ENCODE measurements at places on chromosomes 7 and 10. TPM values are rescaled to one million over a fixed set of nuclear protein-coding genes. Genes with fewer than 3 reads are reported as not detected.

The DGKI gene
- not detected for total RNA-seq

The EEF1AKMT2 gene
- total RNA-seq: 19.6 TPM

The EPO gene
- total RNA-seq: not detected

The TMEM139 gene
- total RNA-seq: 151 TPM

The FLNC gene
- total RNA-seq: 23.1 TPM

The SLC13A4 gene
- not detected for total RNA-seq

The RAB19 gene
- total RNA-seq: 7.4 TPM

The ITIH2 gene
- not detected for total RNA-seq

The EZH2 gene
- 7.4 TPM for total RNA-seq

The ACSL5 gene
- 417 TPM for total RNA-seq

The PYROXD2 gene
- 7.0 TPM for total RNA-seq

The AASS gene
- total RNA-seq: 10.1 TPM

The TRIM73 gene
- 12.1 TPM for total RNA-seq

- DNase-seq: no peak
Measured at GRCh38 chr10:12250181-12250580, 54.2 kb downstream of the CDC123 start.

GRCh38 chr7:121069346-121070100, 81.0 kb downstream of the CPED1 start:
- no peak for DNase-seq

DNA sequence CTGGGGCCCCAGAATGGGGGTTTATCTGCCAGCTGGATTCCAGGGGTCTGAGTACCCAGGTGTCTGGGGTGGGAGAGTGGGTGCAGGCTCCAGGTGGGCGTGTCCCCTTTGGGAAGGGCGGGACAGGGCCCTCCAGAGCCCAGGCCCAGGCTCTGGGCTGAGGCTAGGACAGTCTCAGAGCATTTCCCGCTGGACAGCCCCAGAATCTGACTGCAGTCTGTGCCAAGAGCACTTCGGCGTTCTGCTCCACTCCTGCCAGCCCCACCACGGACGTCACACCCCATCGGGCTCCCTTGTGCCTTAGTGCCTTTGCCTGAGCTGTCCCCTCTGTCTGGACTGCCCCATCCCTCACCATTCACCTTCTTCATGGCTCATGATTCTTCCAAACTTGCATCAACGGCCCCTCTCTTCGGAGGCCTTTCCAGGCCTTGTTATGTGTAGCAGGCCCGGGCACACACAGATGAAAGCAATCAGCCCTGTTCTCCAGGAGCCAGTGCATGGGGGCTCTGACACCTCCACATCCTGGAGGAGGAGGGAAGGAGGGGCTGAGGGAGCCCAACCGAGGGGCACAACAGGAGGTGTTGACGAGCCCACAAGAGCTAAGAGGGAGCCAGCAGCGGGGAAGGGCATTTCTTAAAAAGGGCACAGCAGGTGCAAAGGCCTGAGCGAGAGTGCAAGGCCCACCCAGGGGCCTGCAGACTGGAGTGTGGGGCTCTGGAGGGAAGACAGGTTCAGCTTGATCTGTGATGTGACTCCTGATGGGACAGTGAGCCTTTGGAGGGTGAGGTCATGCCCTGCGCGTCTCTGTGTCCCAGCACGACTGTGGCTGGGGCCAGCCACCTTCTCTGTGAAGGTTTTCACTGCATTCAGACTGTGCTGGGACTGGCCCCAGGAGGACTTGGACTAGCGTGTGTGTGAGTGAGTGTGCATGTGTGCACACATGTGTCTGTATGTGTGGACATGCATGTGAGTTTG, 41.7 kb downstream of the GTF2IRD1 start:
- no peak for DNase-seq

DNA sequence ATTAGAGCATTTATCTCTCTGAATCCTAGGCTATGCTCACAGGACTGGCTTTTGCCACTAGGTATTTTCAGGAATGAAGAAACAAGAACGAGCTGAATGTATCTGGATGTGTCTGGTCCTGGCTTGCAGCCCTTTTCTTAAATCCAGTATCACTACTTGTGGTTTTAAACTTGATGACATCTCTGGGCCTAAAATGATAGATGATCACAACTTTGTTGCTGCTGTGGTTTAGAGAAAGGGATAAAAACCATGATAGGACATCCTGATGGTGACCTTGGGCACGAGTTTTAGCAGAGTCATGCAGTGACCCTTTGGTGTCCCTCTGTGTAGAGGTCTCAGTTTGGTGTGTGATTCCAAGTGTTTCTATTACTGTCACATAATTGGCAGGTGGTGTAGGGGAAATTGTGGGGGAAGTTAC, 31.7 kb upstream of the SEMA3C start:
- no peak for DNase-seq

GRCh38 chr7:142476077-142476476, 218.2 kb upstream of the PRSS58 start:
- no peak for DNase-seq

GRCh38 chr10:91541481-91541880, 91.4 kb downstream of the PPP1R3C start:
- no peak for DNase-seq

GRCh38 chr10:89332123-89332633, 4.4 kb downstream of the IFIT3 start:
- peak; percentile 24 for DNase-seq

DNA sequence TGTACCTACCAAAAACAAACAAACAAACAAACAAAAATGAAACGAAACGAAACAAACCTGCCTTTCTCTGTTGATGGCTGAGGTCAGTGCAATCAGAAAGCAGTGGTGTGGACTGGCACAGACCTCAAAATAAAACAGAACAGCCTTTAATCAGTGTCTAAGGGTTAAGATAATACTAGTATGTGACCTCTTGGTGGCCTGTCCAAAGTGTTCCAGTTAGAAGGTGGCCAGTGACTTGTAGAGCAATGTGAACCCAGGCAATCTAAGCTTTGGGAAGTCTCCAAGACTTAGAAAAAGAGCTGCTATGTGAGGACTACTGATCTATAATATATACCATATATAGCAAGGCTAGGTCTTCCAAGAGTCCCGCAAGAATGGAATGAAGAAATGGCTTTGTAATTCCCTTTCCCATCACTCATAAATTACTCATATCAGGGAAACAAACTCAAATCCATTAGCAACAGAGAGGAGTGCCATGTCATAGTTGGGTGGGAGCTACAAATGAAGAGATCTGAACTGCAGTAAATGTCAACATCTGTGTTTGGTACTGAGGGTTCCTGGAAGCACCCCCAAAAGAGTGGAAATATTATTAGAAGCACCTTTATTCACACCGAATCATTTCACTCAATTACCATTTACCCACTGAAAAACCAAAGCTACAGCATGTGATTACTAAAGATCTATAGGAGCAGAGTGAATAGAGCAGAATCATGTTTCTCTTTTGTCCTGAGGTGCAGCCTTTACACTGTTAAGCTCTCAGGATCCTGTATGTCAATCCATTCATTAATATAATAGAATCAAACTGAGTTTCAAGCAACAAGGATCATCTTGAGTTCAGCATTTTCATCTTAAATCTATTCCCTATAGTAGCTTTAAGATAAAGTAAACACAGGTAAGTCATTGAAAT, 28.0 kb downstream of the ABLIM1 start:
- DNase-seq: no peak

- DNase-seq: no peak
Measured at GRCh38 chr7:37908221-37908788, 8.3 kb downstream of the SFRP4 start.

- no peak for DNase-seq
Measured at GRCh38 chr10:13327534-13327933, 20.6 kb downstream of the SEPHS1 start.

GRCh38 chr7:7738177-7738576, 19.8 kb upstream of the RPA3 start:
- DNase-seq: no peak

DNA sequence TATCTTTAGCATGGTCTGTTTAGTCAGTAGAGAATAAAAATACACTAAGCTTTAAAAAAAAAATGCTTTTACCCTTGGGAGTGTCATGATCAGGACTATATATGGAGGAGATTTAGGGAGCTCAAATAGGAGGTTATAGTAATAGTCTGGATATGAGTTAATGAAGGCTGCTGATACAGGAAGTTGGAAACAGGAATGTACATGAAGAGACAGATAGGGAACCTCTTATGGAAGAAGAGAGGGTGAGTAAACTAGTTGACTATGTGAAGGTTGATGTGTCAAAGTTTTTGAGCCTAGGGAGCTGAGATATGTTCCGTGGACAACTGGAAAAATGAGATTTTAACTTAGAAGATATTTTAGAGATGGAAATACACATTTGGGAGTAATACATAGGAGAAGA, 472.0 kb upstream of the FZD8 start:
- no peak for DNase-seq

GRCh38 chr7:119397156-119397555, 875.8 kb upstream of the KCND2 start:
- no peak for DNase-seq

DNA sequence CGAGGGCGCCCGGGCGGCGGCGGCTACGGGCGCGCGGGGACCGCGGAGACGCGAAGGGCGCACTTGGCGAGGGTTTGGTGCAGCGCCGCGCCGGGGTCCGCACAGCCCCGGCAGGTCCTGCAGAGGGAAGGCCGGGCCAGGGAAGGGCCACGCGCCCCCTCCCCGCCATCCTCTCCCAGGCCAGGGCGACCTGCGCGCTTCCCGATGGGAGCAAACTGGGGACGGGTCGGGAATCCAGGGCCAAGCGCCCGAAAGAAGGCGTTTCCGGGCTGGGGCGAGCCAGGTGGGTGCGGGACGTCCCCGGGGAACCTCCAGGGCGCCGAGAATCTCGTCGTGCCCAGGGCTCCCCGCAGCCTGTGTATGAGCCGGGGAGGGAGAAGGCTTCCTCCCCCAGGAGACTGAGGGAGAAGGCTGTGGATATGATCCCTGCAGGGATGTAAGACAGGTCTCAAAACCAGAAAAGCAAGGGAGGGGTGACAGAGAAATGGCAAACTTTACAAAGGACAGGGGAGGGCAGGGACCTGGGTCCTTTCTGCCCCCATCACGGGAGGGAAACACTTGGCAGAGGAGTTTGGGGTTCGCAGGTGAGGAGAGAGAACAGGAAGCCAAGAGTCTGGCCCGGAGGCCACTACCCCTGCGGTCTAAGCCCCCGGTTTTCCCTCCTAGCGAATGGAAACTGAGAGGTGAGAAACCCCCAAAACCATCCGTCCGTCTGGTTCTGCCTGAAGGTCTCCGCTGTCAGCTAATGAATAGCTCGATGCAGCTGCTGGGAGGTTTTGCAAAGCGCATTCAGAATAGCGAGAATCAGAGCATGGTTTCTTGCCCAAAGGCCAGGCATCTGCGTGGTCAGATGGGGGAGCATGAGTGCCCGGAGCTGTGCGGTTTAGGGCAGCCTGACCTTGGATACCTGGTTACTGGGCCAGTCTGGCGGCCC, 674 bp downstream of the AMZ1 start:
- DNase-seq: no peak

- no peak for DNase-seq
Measured at GRCh38 chr10:59285073-59285472, 77.3 kb downstream of the FAM13C start.

GRCh38 chr10:59805014-59805413, 51.8 kb upstream of the MRLN start:
- no peak for DNase-seq

- DNase-seq: no peak
Measured at GRCh38 chr7:44058759-44059218, 6.6 kb downstream of the PGAM2 start.

DNA sequence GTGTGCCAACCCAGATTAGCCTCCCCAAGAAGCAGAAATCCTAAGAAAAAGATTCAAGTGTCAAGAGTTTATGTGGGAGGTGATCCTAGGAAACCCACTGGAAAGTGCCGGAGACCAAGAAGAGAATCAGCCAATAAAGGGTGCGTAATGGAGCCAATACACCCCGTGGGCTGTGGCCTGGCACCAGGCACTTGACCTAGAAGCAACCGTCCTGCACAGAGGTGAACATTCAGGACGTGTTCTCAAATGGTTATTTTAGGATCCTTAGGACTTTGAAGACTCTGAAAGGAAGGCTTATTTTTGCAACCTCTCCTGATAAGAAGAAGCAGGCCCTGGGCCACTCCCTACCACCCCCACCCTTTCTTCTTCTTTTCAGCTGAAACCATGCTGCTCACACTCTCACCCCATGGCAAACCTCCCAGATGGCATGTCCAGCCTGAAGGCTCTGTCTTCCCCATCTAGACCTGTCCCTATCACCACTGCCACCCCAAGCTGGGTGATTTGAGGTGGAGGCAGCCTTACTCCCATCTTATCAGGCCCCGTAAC, 46.6 kb downstream of the VSTM4 start:
- DNase-seq: no peak

GRCh38 chr7:26417911-26418413, 126.3 kb downstream of the SNX10 start:
- DNase-seq: no peak

DNA sequence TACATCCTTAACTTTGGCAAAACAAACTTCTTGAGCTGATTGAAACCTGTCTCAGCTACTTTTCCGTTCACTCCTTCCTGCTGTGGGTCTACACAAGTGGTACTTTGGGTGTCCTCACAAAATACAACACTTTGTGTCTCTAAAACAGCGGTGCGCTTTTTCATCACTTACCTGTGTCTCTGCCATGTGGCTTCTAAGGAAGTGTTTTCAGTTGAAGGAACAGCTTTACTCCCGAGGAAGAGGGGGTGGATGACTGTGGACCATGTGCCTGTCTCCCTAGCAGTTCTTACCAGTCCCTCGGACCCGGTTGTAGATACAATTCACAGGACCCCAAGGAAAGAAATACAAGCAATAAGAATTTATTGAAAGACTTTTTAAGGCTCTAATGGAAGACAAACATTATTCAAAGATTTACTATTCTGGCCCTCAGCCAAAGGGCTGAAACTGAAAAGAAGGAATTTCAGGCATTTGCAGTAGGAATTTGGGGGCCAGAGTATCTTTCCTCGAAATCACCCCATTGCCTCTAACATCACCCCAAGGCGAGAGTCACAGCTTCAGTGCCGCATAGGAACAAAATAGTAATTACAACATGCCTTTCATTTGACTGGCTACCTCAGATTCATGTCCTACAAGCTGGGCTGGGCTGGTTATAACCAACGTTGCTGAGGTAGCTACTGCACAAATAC, 246.3 kb downstream of the ACTR3B start:
- no peak for DNase-seq

GRCh38 chr10:129161150-129161549, 305.9 kb upstream of the MGMT start:
- DNase-seq: no peak

- DNase-seq: no peak
Measured at GRCh38 chr7:42627626-42628025, 284.2 kb downstream of the C7orf25 start.
